ENCODE measurements at places on chromosomes 4 and X. TPM values are rescaled to one million over a fixed set of nuclear protein-coding genes. Genes with fewer than 3 reads are reported as not detected.

FRMD7 gene
- total RNA-seq, result 0.69 TPM

DNA sequence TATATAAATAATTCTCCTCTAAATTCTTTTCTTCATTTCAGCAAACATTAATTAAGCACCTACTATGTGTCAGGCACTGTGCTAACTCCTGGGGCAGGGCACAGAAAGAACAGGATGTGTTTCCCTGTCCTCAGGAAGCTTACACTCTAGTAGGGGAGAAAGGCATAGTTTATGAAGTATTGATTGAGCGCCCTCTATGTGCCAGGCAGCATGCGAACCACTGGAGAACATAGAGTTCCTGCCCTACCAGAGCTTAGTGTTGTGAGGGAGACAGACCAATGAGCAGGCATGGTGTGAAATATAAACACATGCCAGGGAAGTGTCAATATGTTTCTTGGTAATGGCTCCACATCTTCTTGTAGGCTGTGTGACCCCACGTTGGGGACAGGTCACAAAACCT, 3.7 kb downstream of the ADGRG4 start:
- no peak for DNase-seq

DNA sequence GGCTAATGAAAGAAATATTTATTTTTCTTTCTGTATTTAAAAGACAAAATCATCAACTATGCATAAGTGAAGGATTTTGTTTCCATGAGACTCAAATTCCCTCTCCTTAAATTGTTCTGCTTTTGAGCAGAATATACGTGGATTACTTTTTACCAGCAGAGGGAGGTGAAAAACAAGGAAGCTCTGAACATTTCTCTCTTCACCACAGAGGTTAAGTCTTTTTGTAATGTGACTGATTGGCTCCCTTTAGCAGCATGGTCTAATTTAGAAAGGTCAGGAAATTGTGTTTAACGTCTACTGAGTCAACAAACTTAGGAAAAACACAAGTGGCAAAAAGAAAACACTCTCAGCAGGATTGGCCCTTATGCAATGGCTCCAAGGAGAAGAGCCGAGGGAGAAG, 55.1 kb upstream of the F9 start:
- no peak for DNase-seq

- no peak for DNase-seq
Measured at GRCh38 chr4:114874321-114874720, 239.1 kb downstream of the NDST4 start.

VCX gene
- total RNA-seq, result not detected

Data from posterior vena cava (tissue), 2 donors.